Lung (tissue), 17 donors: ENCODE measurements at places on chromosomes 12 and 14.

DNA sequence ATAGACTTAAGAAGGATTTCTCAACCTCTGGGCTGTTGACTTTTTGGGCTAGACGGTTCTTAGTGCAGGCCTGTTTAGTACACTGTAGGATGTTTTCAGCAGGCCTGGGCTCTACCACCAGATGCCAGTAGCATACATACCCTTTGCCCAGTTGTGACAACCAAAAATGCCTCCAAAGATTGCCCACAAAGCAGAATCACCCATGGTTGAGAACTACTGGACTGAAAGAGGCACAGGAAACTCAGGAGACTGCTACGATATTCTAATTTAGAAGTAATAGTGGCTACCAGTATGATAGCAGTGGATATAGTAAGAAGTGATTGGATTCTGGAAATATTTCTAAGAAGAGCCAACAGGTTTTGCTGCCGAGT lies 15.5 kb downstream of the SLC35E3 start:
- DNase-seq, result no peak

DNA sequence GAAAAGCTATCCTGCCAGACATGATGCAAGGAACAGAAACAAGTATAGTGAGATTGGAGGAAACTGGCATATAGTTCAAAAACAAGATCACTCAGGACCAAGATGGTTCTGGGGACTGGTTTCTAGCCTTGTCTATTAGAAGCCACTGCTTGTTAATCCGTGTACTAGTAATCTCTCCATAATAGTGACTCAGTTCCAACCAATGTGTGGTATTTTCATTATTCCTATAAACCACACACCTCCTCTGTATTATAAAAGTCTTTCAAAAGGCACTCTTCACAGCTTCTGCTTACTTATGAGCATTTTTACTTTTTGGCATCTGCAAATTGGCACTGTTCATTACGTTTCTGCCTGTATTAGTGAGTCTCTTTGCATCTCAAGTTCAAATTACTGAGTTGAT lies 140.3 kb downstream of the SLC6A15 start:
- DNase-seq, result no peak

DNA sequence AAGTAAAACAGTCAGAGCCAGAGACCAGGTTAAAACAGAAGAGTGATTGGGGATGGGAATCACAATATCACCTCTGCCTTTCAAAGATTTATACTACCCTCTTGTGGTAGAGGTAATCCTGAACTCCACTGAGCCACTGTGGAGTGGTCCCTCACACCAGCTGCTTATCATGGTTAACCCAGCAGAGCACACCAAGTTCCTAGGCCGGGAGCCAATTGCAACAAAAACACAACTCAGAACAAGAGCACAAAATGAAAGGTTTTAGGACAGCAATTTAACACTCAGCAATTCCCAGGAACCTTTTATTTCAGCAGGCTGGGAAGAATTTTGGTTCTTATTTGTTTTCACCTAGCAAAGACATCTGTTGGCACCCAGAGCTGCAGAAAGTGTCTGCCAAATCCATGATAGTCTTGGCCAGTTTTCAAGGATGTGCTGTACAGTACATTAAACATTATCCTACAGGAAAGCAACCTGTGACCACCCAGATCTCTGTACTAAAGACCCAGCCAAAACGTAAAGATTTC lies 220.5 kb upstream of the ATXN7L3B start:
- DNase-seq, result peak; percentile 31

DNA sequence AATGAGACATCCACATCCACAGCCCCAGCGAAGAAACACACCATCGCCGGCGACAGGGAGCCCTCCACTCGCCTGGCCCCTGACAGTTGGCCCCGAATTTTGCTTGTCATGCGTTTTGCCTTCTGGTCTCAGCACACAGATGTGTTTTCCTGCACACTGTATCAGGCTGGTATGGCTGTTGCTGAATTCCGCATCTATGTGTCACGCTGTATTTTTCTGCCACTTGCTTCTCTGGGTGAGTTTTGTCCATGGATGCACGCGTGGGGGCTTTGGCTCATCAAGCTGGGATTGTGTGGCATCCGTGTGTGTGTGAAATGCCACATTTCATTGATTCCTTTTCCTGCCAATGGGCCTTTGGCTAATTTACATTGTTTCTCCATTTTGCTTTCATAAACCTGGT lies 26.5 kb downstream of the ARL6IP4 start:
- no peak for DNase-seq

GRCh38 chr14:93369713-93370266 lies 22.8 kb downstream of the COX8C start:
- DNase-seq, result no peak

DNA sequence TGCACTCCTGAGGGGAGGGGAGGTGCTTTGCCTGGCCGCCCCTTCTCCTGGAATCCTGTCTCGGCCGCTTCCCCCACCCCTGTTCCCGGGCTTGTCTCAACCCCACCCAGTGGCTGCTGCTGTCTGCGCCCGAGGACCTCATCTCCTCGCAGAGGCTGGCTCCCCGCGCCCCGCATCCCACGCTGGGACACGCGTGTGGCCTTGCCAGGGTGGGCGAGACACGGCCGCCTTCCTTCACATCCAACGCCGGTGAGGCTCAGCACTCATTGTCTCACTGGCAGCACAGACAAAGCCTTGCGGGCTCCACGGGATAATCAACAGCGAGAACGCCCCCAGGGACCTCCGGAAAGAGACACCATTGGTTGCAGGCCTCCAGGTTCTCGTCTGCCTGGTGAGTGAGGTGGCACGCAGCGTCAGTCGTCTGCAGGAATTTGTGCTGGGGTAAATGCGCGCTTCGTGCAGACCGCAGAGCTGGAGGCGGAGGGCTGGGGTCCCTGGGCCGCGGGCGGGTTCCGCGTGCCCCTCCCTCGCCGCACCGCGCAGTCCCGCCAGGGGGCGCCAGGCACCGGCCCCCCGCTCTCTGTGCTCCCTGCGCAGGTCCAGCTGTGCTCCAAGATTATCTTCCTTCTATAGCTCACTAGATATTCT lies 26.8 kb downstream of the CCDC177 start:
- peak; percentile 55 for DNase-seq

- peak; percentile 67 for DNase-seq
Observed at GRCh38 chr12:12018454-12018853, 52.3 kb upstream of the BCL2L14 start.

GRCh38 chr14:39102265-39102968 lies 618 bp downstream of the SEC23A start:
- peak; percentile 38 for DNase-seq

DNA sequence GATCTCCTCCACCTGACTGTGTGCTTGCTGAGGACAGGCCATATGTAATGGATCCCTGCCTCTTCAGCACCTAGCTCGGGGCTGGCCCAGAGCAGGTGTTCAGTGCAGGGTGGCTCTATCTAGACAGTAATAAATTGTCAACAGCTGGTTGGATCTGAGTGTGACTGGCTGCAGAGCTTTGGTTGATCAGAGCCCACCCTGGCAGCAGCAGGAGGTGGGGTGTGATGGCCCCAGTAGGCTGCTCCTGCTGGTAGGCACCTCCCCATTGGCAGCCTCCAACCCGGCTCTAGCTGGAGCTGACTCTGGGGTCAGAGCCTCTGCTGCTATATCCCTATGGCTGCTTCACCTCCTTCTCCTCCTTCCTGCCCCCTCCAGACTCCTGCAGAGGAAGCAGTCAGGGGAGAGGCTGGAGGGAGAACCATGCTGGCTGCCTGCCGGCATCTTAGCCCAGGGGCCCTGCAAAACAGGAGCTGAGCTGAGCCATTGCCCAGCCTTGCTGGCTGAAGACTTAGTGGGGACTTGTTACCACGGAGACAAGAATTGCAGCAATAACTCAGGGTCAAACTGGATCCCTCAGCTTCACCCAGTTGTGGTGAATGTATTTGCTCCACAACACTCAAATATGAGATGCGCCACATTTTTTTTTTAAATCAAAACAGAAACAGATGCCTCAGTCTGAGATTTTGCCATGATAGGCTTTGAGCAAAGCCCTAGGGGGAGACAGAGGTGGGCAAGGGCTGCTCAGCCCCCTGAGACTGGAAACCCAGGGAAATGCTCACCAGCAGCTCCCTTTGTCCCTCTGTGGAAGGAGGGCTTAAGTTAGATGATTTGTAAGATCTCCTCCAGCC lies 22.2 kb downstream of the TMEM63C start:
- DNase-seq, result peak; percentile 30
